ENCODE measurements at places on chromosomes 4 and X.

DNA sequence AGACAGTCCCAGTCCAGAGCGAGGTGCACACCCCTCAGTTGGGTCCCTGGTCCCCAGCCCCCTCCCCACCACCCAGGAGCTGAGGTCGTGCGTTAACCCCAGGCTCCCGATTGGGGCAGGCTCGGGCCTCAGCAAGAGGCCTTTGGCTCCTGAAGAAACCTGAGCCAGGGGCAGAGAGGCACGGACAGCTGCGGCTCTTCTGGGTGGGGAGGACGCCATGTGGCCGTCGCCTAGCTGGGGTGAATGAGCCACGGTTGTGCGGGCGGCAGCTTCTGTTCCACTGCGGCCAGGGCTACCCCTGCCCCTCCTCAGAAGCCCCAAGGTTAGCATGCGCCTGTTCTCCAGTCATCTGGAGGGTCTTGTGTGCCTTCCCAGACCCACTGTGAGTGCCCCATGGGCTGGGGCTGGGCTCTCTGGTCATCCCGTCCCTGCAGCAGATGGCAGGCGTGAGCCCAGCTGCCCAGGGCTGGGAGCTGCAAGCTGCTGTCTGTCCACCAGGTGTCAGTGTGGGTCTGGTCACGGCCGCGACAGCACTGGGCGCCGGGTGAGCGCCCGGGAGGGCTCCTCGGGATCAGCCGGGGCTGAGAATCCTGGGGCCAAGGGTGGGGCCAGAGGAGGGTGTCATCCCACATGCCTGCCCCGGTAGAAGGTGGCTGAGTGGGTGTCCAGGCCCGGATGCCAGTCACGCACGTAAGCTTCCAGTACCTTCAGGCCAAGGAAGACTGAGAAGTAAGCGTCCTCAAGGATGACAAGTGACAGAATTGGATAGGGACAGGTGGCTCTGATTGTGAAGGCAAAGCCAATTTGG lies 21.9 kb downstream of the ATP2B3 start:
- DNase-seq, result no peak

DNA sequence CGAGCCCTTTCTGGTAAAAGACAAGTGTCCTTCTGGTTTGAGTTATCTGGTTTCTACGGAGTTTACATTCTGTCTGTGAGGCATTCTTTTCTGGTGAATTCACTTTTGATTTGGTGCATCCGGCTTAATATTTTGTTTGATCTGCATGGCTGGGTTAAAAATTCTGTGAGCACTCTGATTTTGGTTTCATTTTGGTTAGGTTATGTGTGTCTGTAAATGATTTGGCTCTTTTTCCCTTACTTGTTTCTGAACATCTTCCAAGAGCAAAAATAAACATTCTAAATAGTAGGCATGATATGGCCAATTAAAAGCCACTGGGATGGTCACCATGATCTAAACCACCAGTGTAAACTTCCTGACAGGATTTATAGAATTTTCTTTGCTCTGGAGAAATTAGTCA lies 85.7 kb upstream of the PTPN13 start:
- no peak for DNase-seq

DNA sequence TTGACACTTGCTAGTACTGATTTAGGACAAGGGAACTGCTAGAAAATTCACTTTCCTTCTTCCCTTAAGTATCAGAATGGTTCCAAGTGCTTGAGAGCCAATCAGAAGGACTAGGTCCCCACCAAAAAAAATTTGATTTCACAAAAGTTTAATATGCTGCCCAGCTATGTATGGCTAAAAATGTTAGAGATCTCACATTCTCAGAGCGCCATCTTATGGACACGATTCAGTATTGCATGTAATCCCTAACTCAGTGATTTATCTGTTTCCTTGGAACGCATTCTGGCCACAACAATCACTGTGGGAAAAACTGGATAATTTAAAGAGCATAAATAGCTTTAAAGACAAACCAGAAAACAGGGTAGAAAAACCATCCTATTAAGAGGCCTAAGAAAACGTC lies 255.1 kb upstream of the GPC4 start:
- no peak for DNase-seq

DNA sequence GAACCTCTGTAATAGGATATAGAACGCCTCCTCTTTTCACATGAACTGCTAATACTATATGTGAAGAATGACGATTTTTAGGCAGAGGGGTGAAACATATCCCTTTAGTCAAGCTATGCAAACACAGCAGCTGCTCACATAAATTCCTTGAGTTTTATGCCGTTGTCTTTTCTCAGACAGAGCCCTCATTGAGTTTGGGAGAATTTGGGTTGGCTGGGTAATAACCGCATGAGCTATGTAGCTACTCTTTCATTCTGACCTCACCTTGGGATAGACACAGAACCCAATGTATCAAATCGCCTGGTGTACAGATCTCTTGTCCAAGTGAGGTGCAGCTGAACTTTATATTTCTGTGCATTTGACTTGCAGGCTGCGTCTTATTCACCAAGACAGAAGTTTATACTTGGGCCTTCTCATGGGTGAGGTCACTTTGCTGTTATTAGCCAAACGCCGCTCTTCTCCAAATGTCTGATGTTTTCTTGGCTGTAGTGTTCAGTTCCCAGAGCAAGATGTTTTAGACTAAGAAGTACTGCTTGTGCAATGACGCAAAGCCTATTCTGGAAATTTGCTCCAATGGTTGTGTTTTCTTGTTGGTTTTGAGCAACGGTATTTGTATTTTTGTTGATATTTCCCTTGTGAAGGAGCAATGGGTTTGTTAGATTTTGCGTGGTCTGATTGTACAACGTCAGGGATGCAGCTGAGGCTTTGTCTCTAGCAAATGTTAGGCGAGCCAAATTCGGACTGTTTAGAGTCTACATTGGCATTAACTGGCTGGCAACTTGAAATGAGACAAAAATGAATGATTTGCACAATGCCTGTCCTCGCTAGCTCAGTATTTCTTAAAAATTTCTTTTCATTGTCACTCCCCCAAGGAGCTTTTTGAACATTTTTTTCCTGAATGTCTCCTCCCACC lies 11.2 kb upstream of the SPARCL1 start:
- DNase-seq, result no peak

DNA sequence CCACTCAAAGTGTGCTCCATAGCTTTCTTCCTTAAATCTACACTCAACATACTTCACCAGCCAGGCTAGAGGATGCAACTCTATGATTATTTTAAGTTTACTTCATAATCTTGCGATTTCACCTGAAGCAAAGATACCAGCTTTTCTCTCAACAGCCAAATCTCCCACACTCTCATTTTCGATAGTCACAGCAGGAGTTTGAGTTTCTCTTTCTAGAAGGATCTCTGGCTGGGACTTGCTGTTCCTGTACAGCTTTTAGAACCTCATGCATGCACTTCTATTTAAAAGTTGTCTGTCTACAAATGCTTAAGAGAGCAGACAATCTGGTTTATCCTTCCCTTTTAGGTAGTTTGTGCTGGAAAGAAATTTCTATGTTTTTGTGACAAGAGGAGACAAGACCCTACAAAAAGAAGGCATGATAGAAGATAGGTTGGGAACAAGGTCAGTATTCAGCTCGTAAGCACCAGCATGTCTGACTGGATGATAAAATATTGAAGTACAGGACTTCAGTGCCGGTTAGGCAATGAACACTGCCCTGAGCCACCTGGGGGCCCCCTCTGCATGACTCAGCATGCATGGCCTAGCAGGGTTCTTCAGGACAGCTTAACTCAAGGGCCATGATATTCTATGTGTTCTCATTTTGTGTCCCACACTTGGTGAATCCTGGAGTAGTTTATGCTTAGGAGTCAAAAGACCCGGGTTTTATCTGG lies 65.6 kb downstream of the ATXN3L start:
- DNase-seq, result no peak

GRCh38 chrX:12891171-12891570 lies 15.2 kb upstream of the TLR8 start:
- DNase-seq, result no peak

- no peak for DNase-seq
Measured at GRCh38 chr4:82429728-82430192, 502 bp downstream of the HNRNPDL start.

GRCh38 chrX:67922966-67923365 lies 379.1 kb downstream of the AR start:
- DNase-seq, result no peak

GRCh38 chrX:111470681-111471403 lies 40.6 kb upstream of the SERTM2 start:
- no peak for DNase-seq

GRCh38 chrX:24190500-24191156 lies 41.1 kb downstream of the ZFX start:
- DNase-seq, result no peak

DNA sequence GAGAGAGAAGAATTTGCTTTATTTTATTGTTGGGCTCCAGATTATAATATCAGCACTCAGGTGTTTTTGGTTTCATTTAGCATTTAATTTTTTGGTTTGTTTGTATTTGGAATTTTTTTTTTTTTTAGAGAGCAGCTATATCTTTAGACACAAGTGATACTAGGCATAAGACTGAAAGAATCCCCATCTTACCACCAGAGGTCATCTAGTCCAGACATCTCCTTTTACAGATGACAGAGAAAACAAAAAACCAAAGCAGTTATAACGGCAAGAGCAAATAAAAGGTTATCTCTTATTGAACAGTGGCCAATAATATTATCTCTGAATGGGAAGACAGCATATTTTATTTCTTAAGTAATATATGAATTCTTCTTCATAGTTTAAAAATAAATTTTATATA lies 22.8 kb downstream of the USP38 start:
- DNase-seq, result no peak

GRCh38 chr4:13953083-13953482 lies 325.6 kb upstream of the BOD1L1 start:
- no peak for DNase-seq

DNA sequence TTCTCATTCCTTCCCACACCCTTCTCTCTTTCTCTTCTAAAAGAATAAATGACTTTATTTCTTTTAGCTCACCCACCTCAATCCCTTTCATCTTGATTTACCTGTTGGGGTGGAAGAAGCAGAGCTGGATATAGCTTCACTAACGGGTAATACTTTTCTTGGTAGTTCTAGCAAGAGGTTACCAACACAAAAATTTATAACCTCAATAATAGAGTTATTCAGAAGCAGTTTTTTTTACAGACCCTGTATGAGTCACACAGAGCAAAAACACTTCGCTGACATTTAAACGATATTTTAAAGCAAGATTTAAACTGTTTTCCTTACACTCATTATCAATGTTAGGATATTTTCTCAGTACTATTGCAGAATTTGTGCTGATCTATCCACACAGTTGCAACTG lies 42.4 kb downstream of the CBLL2 start:
- DNase-seq, result no peak

DNA sequence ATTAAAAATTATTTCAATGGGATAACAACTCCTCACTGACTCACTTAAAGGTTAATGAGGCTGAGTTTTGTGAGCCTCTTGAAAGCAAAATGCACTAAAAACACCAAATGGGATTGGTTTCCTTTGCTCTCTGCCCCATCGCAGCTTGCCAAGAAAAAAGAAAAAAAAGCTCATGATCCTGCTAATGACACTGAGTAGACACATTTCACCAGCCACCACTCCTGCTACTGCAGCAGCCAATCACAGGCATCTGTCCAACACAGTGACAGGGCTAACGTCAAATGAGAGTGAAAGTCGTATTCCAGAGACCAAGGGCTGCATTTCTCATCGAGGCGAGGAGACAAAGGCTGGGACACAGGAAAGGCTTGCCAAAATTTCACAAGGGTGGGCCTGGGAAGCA lies 5.2 kb downstream of the APBB2 start:
- DNase-seq, result no peak

- DNase-seq, result no peak
Measured at GRCh38 chrX:2261831-2262667, 238.7 kb downstream of the DHRSX start.

- no peak for DNase-seq
Measured at GRCh38 chr4:164926301-164926700, 49.3 kb downstream of the APELA start.

GRCh38 chr4:85147481-85148076 lies 181.1 kb upstream of the WDFY3 start:
- DNase-seq, result no peak

DNA sequence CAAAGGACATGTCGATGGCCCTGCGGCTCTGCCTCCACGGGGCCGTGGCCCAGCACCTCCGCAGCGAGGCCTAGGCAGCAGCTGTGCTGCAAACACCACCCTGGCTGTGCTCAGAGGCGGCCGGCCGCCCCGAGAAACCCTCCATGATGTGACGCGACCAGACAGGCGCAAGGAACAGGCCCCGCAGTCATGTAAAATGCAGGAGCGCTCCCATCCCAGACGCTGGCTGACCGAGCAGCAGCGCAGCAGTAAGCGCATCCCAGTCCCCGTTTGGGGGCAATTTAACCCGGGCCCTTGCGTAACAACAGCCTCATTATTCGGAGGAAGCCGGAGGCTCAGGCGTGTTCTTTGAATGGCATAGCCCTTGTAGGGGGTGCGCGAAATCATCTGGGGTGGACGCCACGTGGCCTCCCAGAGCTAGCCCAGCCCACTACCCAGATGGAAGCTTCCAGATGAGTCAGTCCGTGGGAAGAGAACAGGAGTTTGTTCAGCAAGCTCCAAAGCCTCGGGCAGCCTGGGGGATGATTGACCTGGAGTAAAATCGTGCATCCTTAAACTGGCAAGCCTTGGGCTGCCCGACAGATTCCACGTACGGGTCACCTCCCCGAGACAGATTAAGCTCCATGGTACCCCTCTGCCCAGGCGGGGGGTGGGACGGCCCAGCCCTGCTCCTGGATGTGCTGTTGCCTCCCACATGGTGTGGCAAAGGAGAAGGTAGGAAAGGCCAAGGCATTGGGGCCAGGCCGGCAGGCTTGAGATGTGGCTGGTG lies 124.0 kb downstream of the HMX1 start:
- no peak for DNase-seq

DNA sequence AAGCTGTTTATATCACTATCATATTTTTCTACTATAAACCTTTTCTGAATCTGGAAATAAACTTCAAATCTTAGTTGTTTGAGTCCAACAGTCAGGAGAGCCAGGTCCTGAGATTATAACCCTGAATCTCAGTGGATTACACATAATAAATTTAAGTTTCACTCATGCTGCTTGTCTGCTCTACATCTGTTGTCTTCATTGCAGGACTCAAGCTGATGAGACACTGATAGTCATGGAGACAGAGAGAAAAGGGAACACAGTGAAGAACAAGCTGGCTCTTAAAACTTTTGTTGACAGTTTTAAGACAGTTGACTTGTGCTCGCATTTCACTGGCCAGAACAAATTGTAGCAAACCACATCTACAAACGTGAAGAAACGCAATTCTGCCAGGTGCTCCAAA lies 327.0 kb upstream of the CTSO start:
- DNase-seq, result no peak

DNA sequence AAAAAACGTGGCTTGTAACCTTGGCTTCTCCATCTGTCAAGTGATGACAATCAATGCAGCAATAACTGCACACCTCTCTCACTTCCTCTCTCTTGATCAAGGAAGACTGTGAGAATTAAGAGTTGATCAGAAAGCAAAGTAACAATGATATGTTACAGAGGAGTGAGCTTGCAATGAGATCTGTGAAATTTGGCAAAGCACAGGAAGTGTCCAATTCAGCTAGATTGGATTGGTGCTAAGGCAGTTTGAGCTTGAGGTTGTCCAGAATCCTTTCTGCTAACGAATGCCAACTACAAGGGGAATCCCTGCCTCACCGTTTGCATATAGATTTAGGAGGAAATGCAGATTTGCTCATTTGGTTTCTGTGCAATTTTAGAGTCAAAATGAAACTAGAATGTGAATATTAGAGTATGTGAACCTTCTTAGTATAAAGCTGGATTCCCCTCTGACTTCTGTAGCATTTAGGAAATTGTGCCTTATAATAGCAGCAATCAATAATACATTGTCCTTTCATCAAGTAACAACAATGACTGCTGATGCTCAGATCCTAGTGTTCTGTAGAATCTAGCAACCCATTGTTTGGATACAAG lies 346.4 kb downstream of the PTTG2 start:
- DNase-seq, result no peak

- no peak for DNase-seq
Measured at GRCh38 chr4:87078987-87079486, 141.4 kb downstream of the KLHL8 start.

All from cortex of kidney (tissue), 1 donor.